HEK293T (cell line): ENCODE measurements at places on chromosomes 3 and 15.

DNA sequence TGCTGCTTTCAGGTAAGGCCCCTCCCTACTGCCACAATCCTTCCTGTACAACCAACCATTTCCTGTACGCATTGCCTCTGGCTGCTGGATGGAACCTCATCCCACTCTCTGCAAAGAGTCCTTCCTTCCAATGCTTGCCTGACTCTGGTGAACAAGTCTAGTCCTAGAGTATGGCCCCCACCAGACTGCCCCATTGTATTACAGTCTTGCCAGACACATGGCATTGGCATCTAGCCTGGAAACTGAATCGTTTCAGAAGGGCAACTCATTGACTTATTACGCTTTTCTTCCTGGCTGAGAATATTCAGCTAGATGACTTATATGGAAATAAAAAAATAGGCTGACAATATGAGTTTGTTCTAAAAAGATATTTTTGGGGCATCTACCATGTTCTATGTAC is 170.3 kb downstream of the SUCLG2 start:
- no peak for DNase-seq

DNA sequence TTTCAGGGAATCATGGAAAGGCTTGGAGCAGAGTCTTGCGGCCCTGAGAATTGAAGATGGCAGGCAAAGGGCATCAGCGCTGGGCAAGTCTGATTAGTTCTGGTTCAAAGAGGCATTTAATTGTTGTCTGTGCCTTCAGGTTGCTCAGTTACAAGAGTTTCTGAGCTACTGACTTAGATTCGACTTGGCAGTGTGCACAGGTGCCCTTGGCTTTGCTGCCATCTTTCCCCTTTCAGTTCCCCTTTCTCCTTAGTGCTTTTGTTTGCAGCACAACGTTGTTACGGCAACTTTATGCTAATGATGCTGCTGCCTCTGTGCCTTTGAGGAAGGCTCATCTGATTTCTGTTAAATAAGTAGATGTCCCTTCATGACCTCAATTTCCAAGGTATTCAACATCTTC is 12.5 kb downstream of the P2RY14 start:
- DNase-seq, result no peak

- DNase-seq, result no peak
These were observed 350.3 kb upstream of the DPPA4 start for GRCh38 chr3:109687626-109688025.

DNA sequence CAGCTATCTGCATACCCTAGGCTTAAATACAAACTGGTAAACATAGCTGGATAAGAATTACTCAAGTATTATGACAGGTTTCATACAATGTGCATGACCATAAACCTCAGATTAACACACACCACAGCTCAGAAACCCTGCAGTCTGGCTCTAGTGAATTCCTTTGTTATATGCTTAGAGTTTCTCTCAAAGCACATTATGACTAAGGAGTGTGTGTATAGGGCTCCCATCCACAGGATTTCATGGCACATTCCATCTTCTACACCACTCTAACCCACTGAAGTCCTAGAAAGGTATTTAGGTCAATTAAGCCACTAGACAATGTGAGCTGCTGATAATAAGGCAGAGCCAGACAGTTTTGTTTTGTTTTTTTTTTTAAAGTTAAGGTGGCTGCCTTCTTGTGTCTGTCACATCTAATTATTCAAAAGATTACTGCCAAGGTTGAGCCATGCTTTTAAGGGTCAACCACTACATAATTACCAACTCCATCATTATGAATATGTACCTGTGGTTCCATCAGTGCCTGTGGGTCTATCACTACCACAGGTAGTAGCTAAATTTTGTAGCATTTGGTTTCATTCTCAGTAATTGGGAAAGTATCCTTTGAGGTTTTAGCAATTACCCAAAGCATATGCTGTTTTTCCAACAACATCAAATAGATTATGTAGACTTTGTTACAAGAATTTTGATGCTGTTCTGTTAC is 107.0 kb downstream of the ALCAM start:
- no peak for DNase-seq

DNA sequence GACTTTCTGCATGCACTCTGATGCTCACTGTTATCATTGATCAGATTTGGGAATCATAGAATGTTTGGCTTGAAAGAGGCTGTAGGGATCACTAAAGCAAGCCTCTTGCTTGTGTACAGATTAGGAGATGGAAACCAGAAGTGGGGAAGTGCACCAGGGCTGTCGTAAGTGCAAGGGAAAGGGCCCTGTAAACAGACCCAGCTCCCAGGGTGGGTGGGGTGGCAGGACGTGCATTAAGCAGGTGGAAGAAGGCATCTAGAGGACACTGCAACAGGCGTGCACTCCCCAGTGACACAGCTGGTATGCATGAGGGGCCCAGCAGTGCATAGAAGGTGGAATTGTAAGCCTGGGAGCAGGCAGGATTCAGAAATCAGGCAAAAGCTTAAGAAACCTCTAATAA is 58.0 kb upstream of the SLC7A14 start:
- DNase-seq, result no peak

- DNase-seq, result no peak
These were observed 102.3 kb downstream of the POLQ start for GRCh38 chr3:121443456-121443855.

DNA sequence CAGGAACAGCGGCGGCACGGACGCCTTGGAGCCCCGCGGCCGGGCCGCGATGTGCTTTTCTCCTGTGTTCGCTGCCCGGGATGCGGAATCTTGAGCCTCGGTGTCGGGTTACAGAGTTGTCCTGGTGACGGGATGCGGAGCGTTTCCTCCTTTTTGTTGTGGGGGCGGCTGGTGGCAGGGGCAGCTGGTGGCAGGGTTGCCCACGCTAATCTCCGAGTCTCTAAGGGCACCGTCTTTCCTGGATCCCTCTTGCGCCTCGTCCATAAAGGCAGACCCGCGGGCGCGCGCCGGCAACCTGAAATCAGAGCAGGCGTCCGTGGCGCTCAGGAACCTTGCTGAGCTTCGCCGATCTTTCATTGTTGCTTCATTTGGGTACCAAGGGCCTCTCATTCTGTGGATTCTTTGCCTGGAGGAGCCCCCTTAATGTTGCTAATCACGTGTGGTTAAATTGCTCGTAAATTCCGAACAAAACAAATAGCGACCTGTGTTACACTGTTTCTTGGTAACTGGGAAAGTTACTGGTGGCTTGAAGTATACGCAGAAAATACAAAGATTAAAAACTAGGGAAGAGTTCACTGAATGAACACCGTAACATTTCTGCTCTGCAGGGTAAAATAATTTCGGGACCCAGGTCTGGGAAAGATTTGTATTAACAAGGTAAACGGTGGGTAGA is 844 bp upstream of the PFN2 start:
- DNase-seq, result no peak

GRCh38 chr3:129624347-129625071 is 18.0 kb upstream of the PLXND1 start:
- DNase-seq, result no peak

DNA sequence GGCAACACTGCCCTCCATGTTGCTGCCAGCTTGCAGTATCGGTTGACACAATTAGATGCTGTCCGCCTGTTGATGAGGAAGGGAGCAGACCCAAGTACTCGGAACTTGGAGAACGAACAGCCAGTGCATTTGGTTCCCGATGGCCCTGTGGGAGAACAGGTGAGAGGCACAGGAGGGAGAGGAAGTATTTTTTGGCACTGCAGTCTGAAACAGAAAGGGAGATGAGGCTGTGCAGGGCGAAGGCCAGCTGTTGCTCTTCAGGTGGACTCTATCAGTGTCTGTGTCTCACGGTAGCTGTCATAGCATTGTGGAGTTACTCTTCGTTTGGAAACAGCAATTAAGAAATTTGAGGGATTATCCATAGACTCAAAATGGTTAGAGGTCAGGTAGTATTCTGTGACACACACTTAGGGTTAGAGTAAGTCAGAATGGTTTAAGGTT is 8.0 kb downstream of the NFKBIZ start:
- DNase-seq, result no peak

DNA sequence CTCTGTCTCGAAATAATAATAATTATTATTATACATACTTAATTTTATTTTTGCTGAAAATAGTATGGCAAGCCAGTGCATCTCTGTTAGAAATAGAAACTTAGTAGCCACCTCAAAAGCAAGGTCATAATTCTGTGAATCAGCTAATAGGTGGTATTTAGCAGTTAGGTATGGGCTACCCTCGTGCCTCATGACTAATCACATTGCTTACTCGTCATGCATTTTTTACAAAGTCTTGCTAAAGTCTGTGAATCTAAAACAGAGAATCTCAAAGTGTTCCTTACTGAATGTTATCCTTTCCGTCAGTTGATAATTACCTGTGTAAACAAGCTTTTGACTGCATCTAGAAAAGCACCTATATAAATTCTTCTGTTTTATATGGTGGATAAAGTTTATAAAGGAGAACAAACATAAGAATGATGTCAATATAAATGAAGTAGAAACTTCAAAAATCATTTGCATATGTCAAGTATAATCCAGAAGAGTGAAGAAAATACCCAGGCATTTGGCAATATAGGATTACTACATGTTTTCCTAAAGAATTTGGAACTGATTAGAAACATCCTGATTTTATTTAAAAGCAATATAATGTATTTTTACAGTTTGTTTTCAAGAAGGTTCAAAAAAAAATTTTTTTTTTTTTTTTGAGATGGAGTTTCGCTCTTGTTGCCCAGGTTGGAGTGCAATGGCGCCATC is 6.2 kb downstream of the PPARG start:
- no peak for DNase-seq

- peak; percentile 17 for DNase-seq
These were observed 177.2 kb upstream of the THBS1 start for GRCh38 chr15:39403640-39404117.

DNA sequence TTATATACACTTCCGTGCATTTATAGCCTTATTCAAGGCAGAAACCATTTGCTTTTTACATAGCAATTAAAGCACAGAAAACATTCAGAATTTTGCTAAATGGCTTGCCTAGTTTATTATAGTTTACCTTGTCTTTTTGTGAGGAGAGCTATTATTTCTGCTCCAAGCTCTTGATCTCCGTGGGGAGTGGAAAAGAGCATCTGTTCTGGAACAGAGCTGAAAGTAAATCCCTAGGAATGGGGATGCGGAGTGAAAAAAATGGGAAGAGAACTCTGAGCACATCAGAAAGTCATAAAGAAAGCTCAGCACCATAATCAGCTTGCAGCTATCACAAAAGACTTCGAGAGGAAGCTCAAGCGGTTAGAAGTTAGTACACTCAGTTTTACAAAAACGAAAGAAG is 1006.7 kb downstream of the ROBO2 start:
- no peak for DNase-seq

DNA sequence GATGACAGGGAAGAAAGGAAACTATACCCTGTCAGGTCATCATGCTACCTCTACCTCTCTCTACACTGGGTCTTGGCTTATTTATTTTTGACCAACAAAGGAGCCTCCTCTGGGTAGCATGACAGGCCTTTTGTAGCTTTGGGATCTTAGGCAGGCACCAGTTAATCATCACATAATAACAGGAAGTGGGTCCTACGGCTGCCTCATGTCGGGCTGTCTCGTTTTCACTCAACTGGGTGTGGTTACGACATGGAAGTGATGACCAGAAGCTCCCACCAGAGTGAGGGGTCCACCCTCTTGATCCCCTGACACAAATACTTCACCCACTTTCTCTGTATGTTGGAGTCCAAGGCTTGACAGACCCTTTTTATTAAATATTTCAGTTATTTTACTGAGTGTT is 105.3 kb downstream of the CD47 start:
- DNase-seq, result no peak

GRCh38 chr3:52308308-52308707 is 7.8 kb upstream of the DNAH1 start:
- no peak for DNase-seq

DNA sequence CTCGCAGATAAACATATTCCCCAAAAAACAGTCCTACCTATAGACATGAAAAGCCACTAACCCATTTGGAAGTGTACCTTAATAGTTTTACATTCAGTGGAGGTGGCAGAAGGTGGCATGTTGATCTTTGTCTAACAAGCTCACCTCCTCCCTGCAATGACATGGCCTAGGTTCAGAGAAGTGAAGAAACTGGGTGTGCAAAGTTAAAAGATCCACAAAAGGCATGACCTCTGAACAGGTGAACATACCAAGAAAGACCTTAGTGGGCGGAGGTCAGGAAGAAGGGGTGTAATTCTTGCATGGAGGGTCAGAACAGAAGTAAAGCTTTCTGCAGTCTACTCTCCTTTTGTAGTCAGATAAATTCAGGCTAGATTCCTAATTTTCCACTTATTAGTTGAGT is 822 bp downstream of the MRPL3 start:
- DNase-seq, result no peak

GRCh38 chr15:96619174-96619573 is 288.7 kb downstream of the NR2F2 start:
- DNase-seq, result peak; percentile 56

DNA sequence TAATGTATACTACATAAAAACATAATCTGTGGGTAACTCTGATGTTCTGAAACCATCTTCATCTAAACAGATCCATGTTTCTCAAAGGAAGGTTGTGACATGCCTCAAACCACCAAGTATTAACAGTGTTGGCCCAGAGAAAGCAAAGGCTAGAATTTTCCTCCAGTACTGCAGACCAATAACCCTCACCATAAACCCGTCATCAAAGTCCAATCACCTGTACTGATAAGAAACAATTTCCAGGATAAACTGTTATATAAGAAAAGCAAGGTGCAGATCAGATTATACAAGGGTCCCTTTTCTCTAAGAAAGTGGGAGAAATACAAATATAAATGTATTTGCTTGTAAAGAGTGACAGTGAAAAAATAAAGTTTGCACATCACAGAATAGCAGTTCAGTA is 32.3 kb downstream of the TBC1D2B start:
- DNase-seq, result no peak

DNA sequence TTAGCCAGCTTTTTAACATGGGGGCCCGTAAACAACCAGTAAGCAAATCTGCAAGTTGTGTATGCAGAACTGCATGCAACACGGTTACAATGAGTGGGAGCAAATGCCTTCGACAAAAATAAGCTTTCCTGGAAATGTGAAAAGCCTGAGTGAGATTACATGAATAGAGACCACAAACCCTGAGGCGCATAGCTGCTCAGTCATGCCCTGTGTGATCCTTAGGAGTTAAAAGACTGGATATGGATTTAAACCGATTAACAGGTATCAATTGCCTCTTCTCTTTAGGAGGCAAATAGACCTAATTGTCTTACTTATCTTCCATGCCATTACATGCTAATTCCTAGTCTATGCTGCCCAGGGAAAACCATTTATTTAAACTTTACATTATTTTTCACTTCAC is 810.3 kb downstream of the ROBO1 start:
- no peak for DNase-seq

DNA sequence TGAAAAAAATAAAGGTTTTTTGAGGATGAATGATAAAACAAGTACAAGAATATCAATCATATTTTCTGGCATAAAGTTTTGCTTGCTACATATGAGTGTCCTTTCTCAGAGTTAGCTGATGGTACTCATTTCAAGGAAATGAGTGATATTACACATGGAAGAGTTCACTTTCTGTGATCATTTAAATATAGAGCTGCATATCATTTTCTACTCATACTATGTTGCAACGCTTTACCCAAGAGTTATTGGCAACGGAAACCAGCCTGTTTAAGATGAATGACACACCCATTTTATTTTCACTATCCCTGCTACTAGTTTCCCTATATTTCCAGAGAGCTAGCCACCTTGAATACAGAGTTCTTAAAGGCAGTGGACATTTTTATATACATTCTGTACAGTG is 35.4 kb upstream of the RBMS3 start:
- DNase-seq, result no peak
